Activated naive CD8-positive, alpha-beta T cell treated with anti-CD3 and anti-CD28 coated beads for 36 hours (primary cell): ENCODE measurements at places on chromosomes 2 and 18.

- peak; percentile 26 for DNase-seq
Observed at GRCh38 chr18:5868218-5868854, 27.0 kb downstream of the TMEM200C start.

DNA sequence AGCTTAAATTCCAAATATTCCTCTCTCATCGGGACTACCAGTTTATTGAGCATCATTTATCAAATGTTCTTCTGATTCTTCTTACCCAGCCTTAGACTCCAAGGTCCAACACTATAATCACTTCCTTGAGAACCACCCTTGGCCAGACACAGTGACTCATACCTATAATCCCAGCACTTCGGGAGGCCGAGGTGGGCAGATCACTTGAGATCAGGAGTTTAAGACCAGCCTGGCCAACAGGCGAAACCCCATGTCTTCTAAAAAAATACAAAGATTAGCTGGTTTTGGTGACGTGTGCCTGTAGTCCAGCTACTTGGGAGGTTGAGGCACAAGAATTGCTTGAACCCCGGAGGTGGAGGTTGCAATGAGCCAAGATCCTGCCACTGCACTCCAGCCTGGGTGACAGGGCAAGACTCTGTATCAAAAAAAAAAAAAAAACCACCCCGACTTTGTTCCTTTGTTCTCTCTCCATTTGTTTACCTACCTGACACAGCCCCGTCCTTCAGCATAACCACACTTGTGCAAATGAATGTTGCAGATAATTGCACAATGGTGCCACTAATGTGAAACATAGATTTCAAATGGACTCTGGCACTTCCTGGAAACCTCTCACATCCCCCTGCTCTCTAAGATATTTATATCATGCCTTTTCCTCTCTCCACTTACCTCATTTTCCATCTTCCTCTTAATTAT, 38.9 kb upstream of the LPIN2 start:
- DNase-seq, result no peak

DNA sequence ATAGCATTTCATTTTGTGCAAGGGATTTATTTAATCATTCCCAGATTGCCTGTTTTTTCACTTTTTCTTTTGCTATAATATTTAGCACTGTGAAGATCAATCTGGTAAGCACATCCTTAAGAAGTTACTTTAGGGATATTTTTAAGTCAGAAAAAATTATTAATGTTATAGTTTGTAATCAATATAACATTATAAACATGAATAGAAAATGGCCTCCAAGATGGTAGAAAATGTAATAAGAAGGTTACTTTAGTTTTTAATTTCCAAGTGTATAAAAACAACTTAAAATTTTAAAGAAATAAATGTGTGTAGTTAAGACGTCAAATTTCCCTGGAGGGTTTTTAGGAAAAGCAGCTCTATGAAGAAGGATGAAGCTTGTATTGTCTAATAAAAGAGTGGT, 81.9 kb upstream of the SERPINE2 start:
- DNase-seq, result no peak

DNA sequence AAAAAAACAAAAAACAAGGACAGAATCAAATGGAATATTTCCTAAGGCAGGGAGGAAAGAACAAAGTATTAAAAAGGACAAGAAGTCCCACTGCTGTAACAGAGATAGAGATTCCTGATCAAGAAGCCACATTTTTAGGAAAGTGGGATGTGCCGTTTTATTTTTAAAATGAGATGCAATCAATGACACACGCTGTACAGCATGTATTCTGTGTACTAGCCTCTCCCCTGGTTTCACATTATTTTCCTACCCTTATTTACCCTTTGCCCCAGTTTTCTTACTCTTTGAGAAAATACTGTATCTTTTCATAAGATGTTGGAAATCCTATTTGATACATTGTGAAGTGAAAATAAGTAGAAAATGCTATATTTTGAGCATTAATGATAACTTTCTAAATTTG, 45.8 kb downstream of the E2F6 start:
- no peak for DNase-seq

DNA sequence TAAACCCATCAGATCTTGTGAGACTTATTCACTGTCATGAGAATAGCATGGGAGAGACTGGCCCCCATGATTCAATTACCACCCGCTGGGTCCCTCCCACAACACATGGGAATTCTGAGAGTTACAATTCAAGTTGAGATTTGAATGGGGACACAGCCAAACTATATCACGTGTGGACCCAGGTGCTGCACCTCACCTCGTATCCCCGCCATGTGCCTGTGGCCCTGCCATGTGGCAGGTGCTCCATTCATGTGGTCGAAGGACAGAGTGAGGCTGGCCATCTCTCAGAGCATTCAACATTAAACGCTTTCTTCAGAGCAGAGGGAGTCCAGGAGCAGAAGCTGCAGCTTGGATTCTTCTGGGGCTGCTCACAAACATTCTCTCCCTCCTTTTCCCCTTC, 32.3 kb downstream of the MROH2A start:
- DNase-seq, result no peak

GRCh38 chr2:192124571-192124970, 70.2 kb downstream of the TMEFF2 start:
- no peak for DNase-seq

DNA sequence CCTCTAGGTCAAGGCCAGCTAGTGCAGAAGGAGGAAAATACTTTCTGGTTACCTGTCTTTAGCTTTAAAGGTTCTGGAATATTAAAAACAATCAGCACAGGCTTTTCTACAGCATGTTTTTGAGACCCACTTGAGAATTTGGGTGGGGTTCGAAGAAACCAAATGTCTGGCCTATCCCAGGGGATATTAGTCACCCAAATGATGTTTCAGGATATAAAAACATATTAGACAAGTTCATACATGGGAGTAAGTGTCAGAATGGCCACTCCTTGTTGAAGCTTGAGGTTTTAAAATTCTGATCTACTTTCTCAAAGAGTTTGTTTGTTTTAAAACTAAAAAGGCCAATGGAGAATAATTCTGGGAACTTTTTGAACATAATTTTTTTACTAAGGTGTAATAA, 158.6 kb upstream of the DLX2 start:
- DNase-seq, result no peak

DNA sequence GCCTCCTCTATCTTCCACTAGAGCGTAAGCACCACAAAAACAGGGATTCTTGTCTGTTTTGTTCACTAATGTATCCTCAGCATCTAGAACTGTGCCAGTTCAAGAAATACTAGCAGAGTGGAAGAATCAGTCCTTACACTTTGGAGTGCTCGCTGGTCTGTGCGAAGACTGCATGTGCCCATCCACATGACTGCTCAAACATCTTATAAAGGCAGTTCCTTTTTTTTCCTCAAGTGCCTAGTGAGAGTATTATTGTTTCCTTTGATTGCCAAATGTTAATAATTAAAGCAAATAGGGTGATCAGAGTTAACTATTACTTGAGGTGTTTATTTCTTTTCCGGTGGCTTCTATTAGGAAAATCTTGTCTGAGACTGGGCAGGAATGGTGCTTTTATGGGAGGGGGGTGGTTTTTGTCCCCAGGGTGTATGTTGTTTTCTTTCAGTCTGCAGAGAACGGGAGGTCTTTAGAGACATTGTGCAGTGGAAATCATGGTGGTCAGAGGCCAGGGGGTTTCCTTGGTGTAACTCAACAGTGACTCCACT, 45.6 kb upstream of the ITGB6 start:
- no peak for DNase-seq

- no peak for DNase-seq
Observed at GRCh38 chr2:64854773-64855237, 134.4 kb upstream of the SLC1A4 start.

- DNase-seq, result no peak
Observed at GRCh38 chr2:137870682-137871081, 93.6 kb upstream of the HNMT start.

DNA sequence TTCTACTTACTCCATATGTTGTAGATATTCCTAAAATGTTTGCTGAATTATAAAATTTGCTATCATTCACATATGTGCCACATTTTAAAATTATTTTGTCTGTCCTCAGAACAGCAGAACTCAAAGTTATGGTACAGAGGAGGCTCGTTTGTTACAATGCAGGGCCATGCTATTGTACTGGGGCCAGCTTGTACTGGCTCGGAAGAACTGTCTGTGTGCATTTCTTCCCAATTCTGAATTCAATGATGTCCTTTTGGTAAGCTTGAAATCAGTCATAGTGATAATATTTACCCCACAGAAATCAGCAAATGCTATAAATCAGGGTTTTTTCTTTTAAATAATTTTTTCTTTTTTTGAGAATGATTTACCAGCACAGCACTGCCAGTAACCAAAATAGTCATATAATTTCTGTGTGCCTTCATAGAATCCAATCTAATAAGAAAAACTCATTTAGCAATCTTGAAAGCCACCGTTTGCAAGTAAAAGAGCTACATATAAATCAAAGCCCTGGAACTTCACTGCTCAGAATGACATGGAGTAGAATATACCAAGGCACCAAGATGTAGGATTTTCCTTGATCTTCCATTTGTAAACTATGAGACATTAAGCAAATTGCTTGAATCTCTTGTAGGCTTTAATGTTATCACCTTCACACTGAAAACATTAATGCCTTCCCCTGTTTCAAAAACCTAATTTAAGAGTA, 90.7 kb upstream of the EPHA4 start:
- DNase-seq, result no peak

GRCh38 chr2:146003337-146003736, 1483.4 kb upstream of the ZEB2 start:
- no peak for DNase-seq

- DNase-seq, result no peak
Observed at GRCh38 chr2:18900691-18901141, 311.3 kb upstream of the NT5C1B start.

- no peak for DNase-seq
Observed at GRCh38 chr2:66445076-66445924, 10.4 kb downstream of the MEIS1 start.

DNA sequence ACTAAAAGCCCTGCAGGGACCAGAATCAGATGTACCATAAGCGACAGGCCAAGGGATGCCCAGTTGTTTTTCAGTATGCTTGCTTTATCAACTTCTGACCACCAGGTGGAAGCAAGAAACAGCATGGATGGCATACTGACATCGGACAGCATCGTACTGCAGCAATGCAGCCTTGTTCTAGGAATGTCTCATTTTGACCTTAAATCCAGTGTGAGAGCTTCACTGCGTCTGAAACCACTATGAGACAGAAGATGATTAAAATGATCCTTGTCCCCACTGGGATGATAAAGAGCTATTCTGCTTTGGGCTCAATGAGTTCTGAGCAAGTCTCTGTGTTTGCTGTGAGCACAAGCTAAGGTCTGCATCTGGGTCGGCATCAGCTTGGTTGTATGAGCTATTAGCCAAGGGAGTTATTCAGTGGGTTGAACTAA, 54.3 kb downstream of the CDK15 start:
- DNase-seq, result peak; percentile 18

GRCh38 chr2:239252801-239253200, 148.0 kb downstream of the HDAC4 start:
- DNase-seq, result no peak

- no peak for DNase-seq
Observed at GRCh38 chr2:187718092-187718491, 163.9 kb upstream of the TFPI start.

GRCh38 chr18:48191494-48191893, 217.7 kb downstream of the ZBTB7C start:
- DNase-seq, result no peak

DNA sequence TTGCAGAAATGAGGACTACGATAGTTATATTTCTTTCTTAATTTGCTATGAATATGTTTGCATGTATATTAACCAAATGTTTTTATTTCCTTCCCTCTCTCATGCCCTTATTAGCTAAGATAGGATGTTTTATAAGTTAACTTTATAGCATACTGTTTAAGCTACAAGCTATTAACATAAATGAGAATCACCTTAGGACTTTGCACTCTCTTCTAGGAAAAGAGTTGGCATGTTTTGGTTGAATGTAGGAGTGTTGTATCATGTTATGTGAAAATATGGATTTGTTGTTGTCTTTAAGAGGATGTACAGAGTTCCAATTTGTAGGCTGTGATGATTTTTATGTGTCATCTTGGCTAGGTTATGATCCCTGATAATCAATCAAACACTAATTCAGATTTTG, 467.4 kb upstream of the SETBP1 start:
- DNase-seq, result no peak

- no peak for DNase-seq
Observed at GRCh38 chr2:171712051-171712450, 24.8 kb downstream of the DYNC1I2 start.

GRCh38 chr2:43057026-43057741, 169.2 kb downstream of the ZFP36L2 start:
- DNase-seq, result no peak
